ENCODE measurements at places on chromosomes 5 and 9.
A peak's percentile ranks its signal among the peaks of the same experiment; 100 is the strongest.

DNA sequence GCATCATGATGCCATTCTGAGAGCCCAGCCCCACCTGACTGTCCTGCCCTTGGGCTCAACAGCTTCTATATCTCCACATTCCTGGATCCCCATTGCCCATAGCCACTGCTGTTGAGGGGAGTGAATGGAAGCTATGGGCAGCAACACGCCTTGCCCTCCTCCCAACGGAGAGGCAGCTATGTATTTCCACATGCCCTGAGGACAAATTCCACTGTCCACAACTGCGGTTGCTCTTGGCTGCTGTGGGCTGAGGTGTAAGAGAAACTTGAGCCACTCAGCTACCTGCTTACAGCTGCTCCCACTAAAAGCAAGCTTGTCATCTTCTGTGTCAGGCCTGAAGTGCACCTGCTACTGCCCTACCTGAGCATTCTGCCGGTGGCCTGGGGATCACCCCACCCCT lies 222.9 kb downstream of the PSAT1 start:
- DNase-seq, result no peak

GRCh38 chr9:136292026-136292538 lies 11.8 kb downstream of the CCDC187 start:
- no peak for DNase-seq

GRCh38 chr5:2196989-2197619 lies 314.4 kb upstream of the IRX4 start:
- no peak for DNase-seq

DNA sequence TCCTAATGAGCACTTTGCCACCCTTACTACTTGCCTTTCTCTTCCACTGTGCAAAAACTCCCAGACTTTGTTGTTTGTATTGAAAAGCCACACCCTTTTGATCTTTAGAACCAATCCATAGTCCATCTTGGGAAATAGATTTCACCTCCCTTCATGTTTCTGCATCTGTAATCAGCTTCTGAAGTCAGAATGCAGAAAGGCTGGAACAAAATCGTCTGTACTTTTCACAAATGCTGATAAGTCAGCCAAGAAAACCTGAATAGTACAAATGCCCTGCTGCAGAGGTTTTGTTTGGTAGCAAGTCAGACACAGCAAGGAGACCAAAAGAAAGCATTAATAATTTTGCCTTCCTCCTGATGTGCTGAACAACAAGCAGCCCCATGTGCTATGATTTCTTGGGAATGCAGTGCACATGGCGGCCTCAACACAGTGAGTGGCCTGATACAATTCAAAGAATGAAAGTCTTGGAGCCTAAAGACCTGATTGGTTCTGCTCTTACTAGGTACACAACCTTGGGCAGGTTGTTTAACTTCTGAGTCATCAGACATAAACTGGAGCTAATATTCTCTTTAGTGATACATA lies 59.2 kb upstream of the STK32A start:
- DNase-seq, result no peak

DNA sequence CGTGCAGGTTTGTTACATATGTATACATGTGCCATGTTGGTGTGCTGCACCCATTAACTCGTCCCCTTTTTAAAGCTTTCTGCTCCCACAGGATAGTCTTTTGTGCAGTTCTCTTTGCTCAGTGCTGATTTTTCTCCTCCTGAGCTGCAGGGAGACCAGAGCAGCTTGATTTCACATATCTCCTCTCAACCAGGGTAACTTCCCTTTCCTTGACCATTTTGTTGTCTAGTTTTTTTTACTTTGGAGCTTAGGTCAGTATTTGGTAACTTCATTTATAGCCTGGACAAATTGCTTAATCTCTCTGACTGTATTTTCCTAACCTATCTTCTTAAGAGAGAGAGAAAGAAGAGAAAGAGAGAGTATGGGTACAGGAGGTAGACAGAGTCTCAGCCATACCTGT lies 137.1 kb upstream of the ZNF366 start:
- no peak for DNase-seq

GRCh38 chr9:76294301-76294700 lies 99.9 kb downstream of the RFK start:
- DNase-seq, result no peak

DNA sequence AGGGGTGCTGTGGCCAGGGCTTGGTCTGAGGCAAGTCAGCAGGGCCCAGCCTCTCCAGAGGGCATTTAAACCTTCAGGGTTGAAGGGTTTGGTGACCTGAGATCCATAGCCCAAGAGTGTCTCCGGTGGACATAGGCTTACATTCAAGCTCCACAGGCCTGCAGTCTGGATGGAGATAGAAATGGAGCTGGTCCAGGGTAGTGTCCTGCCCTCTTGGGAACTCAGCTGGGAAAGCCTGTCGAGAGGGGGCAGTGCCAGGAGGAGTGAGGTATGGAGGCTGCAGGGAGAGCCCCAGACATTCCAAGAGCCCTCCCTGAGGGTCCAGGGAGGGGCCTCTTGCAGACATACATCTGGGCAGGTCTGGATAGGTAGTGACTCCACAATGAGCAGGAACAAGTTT lies 177.0 kb upstream of the MVB12B start:
- peak; percentile 41 for DNase-seq
